NCI-H774 (cell line): ENCODE measurements at places on chromosomes 6 and 20.

- DNase-seq = peak; percentile 71
Observed at GRCh38 chr6:42547407-42548329, 16.2 kb upstream of the UBR2 start.

DNA sequence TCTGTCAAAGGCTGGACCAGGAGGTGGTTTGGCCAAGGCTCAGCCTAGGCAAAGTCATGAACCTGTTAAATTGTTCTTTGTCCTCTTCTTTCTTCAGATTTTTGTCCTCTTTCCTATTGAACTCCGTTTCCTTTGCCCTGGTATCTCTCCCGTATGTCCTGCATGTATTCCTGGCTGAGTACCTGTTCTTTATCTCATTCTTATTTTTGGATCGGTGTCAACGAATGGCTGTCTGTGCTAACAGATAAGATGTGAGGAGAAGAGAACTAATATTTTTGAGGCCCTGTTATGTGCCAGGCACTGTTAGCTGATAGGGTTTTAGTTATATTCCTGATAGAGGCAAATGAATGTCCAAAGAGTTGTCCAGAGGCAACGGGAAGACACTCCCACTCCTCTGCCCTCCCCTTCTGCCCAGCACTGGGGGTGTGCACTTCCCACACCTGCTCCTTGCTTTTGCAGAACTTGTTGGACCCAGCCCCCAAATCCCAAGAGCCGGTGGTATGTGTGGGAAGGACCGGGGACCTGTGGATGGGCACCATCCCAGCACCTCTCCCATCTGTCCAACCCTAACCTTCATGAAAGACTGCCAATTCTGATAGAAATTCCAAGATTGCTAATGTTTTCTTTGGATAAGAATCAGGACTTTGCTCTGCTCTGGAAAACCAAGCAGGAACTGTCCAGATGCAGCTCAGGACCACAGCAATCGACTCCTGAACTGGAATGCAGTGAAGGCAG, 20.6 kb downstream of the MMP24OS start:
- no peak for DNase-seq

DNA sequence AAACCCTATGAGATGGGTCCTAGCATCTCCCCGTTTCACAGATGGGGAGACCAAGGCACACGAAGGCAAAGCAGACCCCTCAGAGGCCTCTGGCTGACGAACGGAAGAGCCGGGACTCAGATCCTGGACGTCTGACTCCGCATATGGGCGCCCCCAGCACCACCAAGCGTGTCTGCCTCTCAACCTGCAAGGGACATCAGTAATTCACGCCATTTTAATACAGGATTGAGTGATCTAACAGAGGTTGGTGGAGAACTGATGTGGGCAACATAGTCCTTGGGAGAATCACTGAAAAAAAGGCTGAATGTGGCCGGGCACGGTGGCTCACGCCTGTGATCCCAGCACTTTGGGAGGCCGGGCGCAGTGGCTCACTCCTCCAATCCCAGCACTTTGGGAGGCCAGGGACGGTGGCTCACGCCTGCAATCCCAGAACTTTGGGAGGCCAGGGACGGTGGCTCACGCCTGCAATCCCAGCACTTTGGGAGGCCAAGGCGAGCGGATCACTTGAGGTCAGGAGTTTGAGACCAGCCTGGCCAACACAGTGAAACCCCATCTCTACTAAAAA, 206.6 kb downstream of the DLL1 start:
- DNase-seq = no peak

GRCh38 chr6:42440778-42441696, 10.7 kb downstream of the TRERF1 start:
- no peak for DNase-seq

GRCh38 chr6:17744019-17744756, 37.5 kb upstream of the NUP153 start:
- no peak for DNase-seq

DNA sequence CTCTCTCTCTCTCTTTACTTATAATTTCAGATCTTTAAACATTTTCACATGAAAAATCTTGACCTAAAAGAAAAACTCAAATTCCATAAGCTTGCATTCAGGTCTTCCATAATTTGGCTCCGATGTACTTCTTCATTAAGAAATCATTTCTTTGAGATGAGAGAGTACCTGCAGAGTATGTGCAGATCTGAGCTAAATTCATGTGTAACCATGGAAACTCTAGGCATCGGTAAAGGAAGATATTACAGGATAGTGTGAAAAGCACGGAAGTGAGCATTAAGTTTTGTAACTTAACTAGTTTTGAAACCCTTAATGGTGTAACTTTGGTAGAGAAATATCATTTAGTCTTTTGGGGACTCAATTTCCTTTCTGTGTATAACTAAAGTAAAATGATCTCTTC, 295.9 kb upstream of the SOX4 start:
- DNase-seq = no peak

GRCh38 chr20:53856300-53857295, 213.8 kb downstream of the BCAS1 start:
- no peak for DNase-seq

DNA sequence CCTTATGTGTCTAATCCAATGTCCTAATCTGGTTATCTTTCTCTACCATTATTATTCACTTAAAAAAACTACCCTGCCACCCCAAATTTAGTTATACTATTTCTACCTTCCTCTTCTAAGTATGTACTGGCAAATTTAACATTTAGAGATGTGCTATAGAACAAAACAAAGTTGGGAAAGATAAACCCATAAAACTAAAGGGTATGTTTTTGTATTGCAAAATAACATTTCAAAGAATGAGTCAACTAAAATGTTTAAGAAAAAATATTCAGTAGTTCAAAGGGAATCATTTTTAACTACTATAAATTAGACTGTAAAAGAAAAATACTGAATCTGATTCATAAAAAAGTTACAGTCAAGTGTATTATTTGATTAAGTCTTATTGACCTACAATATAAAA, 103.0 kb downstream of the LMBRD1 start:
- no peak for DNase-seq

- no peak for DNase-seq
Observed at GRCh38 chr6:142088858-142089216, 43.9 kb upstream of the GJE1 start.

GRCh38 chr6:53290537-53291510, 57.9 kb downstream of the ELOVL5 start:
- DNase-seq = no peak

- peak; percentile 87 for DNase-seq
Observed at GRCh38 chr20:37095599-37096414, at the start of gene RBL1. Gene RBL1, minus strand, starts transcription at chr20:37095997. Its CDS starts 69 bp downstream, at chr20:37095928.

- DNase-seq = no peak
Observed at GRCh38 chr6:3882866-3883265, 33.7 kb downstream of the FAM50B start.

GRCh38 chr20:59634435-59635005, 30.2 kb downstream of the PHACTR3 start:
- no peak for DNase-seq

DNA sequence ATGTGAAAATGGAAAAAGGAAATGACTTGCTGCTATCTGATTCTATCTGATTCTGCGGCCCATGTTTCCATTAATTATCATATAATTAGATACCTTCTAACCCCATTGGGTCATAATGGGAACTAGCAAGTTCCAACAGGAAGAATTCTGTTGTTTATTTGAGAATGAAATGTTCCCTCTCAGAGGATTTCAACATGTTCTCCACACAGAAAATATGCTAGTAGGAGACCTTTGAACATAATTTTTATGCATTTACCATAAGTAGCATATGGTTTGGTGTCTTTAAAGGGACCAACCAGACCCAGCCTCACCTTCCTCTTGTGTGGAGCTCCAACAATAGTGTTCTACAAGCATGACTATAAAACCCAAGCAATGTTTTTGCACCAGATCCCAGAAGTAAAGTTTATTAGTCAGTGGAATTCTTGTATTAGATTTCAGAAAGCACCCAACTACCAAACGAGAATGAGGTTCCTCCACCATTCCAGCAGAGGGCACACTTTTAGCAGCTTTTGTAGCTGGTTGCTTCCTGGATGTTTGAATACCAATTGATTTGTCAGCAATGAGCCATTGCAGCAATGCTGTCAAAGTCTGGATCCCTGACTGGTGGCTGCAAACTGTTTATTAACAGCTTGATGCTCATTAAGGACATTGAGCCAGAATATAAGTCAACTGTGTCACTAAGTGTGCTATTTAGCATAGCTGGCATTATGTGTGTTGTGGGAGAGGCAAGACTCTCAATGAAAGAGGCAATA, 143.6 kb upstream of the GJE1 start:
- no peak for DNase-seq
